ENCODE measurements at places on chromosomes 6 and 20.

GRCh38 chr6:33822575-33823395, 19.0 kb upstream of the MLN start:
- DNase-seq = peak; percentile 38

GRCh38 chr20:14838663-14839628, 501.5 kb upstream of the FLRT3 start:
- peak; percentile 24 for DNase-seq

- no peak for DNase-seq
These were observed 7.2 kb upstream of the CTAGE9 start for GRCh38 chr6:131717836-131718542.

DNA sequence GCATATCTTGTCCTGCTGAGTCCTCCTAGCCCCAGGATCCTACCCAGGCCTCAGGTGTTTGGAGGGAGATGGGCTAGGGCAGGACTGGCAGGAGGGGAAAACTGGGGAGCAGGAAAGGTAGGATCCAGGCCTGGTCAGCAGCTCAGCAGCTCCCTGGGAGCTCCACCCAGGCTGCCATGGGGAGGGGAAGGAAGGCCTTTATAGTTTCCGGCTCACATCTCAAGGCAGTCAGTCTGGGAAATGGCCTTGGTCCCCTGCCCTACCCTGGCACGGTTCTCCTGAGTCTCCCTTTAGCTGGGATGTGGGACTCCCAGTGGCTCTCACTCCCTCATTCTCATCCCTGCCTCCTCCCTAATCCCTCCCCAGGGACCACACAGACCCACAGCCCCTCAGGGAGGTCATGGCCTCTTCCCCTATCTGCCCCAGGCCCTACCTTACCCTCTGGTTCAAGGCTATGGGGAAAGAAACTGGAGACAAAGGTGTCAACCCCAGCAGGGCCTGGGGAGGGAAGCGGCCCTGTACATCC, 1.6 kb downstream of the SLC44A4 start:
- no peak for DNase-seq

- no peak for DNase-seq
These were observed 285.9 kb downstream of the ALDH8A1 start for GRCh38 chr6:134663800-134664535.

DNA sequence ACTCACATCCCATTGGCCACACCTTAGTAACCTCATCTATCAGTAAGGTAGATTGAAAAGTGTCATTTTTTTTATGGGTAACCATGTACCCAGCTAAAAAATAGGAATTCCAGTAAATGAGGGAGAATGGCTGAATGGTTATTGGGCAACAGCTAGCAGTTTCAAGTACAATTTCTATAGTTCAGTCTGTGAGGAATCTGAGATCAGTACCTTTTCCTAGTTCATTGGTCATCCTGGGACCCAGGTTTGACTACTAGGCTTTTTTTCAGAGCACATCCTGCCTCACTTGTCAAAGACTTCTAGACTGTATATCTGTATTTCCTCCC, 28.3 kb downstream of the PHF3 start:
- DNase-seq = no peak

- DNase-seq = no peak
These were observed 52.4 kb downstream of the LY86 start for GRCh38 chr6:6640926-6641325.

DNA sequence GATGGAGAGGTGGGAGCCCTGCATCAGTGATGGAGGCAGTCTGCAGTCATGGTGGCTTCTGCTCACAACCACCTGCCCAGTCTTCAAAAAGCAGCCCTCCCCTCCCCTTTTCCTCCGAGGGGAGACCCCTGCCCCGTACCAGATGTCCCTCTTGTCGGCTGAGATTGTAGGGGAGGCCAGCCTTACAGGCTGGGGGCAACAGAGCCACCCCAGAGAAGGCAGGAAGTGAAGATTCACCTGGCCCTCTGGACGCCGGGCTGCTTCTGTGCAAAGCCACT, 4.5 kb downstream of the TNFRSF6B start:
- DNase-seq = no peak

- no peak for DNase-seq
These were observed 192.3 kb downstream of the C6orf118 start for GRCh38 chr6:165117121-165117520.

DNA sequence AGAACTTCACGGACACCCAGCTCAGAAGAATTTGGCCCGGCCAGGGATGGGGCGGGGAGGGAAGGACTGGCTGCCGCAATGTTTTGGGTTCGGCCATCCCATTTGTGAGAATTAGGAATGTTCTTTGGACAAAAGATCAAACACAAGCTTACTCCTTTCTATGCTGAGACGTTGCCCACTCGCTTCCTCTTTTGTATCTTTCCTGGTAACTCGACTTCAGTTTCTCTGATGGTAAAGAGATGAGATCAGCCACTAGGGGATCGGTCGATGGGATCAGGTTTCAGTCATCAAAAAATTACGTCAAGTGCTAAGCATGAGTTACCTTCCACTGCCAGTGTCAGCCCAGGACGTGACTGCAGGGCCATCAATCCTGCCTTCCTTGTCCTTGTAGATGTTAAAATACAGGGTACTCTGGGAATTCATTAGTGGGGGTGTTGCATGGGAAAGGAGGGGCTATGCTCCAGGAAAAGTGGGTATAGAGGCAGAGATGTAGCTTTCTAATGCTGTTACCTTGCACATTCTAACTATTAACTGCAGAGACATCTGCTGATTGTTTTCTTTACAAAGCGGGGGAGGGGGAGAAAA, 190.2 kb downstream of the TSHZ2 start:
- DNase-seq = peak; percentile 93

- DNase-seq = no peak
These were observed 244.7 kb downstream of the CDKAL1 start for GRCh38 chr6:20778912-20779311.

Measured in fibroblast of mammary gland (primary cell).